ENCODE measurements at places on chromosomes 16 and 17.

DNA sequence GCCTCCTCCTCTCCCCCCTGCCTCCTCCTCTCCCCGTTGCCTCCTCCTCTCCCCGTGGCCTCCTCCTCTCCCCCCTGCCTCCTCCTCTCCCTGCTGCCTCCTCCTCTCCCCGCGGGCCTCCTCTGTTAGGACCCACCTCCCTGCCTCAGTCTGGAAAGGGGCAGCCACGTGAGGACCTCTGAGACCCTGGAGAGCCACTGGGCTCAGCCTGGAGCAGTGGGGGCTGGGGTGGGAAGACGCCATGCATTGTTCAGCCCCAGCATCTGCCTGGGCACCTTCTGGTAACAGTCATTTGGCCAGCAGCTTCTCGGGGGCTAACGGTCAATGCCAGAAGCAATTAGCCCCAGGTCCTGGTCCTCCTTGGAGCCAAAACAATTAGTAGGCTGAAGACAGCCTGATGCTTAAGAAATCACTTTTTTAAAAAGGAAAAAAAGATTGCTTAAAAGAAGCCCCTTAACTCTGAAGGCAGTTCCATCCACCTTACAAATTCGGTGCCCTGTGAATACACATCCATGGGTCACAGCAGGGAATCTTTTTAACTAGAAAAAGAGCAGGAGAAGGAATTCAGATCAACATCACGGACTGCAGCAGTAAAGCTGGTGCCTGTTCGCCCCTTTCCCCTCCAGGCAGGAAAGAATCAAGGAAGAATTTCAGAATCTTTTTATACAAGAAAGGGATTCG lies 29.8 kb downstream of the NXN start:
- no peak for DNase-seq

- DNase-seq: no peak
Observed at GRCh38 chr16:11547118-11547916, 39.4 kb downstream of the LITAF start.

DNA sequence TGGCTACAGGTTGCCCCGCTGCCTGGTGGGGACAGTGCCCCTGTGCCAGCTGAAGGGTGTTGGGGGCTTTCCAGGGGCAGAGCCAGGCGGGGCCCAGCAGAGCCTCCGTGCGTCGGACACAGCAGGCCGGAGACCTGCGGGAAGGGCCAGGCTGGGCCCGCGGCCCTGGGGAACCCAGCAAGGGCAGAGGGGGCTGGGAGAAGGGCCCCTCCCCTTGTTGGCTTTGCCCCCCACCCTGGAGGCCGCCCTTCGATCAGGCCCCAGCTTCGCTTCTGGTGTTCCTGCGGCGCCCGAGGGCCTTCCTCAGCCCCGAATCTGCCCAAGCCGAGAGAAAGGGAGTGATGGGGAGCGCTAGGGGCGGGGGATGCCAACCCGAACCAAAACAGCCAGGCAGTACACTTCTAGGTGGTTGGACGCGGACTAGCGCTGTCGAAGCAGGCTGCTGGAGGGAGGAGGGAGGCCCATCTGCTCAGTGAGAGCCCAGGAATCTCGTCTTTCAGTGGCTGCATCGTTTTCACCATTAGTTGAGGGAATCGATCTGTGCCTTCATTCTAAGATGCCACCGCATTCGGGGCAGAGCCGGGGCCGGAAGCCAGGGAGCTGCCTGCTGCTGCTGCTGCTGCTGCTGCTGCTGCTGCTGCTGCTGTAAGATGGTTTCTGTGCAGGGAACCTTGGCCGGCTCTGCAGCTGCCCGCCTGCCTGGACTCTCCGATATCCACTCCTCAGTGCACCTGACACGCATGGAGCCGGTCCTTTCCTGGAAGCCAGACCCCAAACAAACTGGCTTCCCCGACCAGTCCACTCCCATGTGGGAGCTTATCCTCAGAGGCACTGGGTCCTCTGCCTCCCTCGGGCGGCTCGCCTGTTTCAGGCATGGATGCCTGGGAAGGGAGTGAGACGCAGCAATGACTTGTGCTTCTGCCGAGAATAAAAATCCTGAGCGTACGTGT lies 1.7 kb downstream of the JPH3 start:
- no peak for DNase-seq

DNA sequence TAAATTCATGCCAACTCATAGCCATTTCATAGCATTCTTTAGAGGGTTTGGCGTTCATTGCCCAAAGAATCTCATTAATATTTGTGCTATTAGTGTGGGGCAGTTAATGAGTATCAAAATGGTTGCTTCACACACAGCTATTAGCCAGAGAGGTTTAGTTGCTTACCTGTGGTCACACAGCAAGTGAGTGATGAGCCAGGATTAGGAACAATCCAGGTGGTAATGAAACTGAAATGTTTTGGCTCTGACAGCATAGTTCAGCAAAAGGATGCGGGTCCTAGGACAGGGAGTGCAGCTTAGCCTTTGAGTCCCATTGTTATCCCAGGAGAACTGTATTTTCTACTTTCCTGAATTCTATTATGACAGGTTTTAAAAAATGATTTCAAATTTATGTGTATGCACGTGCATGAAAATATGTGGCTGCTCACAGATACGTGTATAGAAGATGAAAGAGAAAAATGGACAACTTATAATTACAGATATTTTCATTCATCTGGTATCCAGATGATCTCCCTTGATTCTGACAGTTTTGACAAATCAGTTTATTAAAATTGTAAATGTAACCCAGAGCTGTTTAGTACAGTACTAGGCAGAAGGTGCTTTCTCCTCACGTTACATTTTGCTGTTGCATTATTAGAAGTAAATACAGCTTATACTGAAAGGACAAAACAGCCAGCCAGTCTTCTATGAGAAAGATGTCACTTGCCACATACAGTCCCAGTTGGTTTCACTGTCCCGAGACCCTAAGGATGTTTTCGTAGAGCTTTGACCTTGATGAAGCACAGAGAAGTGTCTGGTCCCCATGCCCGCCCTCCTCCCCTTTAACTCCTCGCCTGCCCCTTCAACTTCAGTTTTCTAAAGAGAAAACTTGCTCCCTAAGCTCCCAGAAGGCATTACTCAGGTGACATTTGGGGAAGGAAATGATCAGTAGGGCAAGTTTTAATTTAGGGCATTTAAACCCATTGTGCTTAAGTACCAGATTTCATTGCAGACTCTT lies 99.8 kb upstream of the TBX2 start:
- no peak for DNase-seq

DNA sequence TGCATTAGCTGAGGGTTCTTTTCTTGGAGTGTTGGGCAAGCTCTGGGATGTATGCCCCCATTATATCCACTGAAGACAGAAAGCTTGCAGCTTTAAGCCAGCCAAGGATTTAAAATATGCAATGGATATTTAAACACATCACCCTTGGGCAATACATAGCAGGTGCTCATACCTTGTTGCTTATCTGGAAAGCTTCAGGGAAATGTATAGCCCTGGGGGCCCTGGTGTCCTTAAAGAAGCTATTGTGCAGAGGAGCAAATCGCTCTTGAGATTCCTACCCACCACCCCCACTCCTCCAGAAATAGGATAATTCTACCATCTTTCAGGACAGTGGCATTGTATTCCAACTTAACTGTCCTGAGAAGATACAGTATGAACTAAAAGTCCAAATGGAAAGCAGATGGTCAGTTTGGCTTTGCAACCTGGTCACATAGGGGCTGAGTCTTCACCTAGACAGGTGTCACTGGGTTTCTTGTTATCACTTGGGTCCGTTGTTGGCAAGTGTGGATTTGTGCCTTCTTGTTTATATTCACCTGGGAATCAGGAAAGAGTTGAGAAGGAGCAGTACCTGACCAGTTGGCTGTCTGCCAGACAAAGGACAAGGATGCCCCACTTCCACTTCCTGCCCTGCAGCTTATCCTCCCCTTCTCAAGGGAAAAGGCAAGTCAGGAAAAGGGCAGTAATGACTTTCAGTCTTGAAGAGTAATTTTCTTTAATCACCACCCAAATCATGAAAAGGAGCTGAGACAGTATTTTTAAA lies 3.4 kb downstream of the ANKRD40CL start:
- DNase-seq: no peak

- DNase-seq: no peak
Observed at GRCh38 chr17:348692-349425, 3.7 kb downstream of the RPH3AL start.

DNA sequence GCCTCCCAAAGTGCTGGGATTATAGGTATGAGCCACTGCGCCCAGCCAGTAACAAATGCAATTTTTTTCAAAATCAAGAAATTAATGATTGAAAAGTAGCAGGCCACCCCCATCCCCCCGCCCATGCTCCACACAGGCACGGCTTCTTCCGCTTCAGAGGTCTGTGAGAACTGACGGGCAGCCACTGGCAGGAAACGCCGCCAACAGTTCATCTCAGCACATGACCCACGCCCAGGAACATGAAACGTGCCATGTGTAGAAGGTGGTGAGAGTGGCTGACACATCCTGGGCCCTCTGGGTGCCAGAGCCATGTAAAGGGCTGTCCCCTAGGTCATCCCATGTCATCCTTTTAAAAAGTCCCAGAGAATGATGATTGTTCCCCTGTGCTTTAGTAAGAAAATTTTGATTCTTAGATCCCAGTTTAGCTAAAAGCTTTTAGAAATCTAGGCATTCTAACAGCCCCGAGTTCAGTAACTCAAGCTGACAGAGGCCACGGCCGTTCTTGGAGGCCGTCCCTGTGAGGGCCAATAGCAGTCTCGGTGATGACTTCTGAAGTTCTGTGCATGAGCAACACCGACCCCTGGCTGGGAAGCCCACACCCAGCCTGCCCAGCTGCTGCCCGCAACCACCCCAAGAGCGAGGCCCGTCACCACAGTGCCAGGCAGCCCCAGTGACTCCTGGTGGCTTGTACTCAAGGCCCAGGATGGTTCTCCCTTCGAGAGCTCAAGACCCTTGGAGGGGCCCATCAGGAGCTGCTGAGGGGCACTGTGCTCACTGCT lies 52.1 kb downstream of the KLHDC4 start:
- DNase-seq: no peak

DNA sequence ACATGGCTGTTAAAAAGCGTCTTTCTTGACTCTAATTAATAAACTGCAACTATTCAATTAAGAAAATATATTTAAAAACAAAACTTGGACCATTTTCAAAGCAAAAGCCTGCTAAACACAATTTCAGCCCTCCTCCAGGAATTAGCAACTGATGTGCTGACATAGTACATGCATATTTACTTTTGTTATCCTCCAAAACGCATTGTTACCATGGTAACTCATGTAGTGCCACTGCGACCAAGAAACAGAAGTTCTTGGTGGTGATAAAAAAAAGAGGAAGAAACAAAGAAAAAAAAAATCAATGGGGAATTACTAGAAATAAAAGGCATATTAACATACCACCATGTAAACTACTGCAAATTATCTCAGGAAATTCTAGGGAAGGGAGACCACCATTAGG lies 793.4 kb upstream of the CDH8 start:
- no peak for DNase-seq

GRCh38 chr16:46927273-46927672 lies 43.1 kb downstream of the GPT2 start:
- no peak for DNase-seq

- DNase-seq: no peak
Observed at GRCh38 chr16:62692685-62693084, 656.4 kb upstream of the CDH8 start.

- peak; percentile 46 for DNase-seq
Observed at GRCh38 chr17:29240477-29240876, 6.2 kb upstream of the CRYBA1 start.

GRCh38 chr16:55830658-55831294 lies 2.1 kb downstream of the CES1 start:
- DNase-seq: no peak

DNA sequence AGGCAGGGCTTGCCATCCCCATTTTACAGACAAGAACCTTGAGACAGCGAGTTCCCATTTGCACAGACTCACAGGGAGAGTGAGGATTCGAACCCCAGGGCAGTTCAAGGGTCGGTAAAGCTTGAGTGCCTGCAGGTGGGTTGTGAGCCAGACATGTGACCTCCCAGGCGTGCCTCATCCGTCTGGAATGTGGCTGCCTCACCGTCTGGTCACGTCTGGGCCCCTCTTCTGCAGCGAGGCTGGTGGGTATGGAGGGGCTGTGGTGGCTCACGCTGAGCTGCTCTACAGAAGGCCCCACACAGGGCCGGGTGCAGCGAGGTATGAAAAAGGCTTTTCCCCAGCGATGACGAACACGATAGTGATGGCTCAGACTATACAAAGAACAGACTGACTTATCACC lies 35.8 kb upstream of the LHX1 start:
- peak; percentile 97 for DNase-seq

DNA sequence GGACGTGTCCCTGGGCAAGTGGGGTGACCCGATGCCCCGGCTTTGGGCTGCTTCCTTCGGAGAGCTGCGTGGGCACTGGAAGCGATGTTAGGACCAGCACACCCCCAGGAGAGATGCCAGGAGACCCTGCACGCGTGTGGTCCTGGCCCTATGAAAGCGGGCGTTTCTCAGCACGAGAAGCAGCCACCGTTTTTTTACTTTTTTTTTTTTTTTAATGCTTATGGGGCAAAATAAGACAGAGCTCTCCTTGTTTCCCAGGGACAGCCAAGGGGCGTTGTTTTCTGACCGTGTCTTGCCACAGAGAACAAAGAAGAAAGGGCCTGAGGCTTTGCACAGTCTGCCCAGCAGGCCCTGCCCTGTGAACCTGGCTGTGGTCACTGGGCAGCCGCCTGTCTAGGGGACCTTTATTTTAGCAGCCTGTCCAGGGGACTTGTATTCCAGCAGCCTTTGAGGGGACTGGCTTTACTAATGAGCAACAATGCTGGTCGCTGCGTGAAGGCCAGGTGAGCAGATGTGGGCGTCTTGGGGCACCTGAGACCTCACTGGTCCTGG lies 996 bp downstream of the SLC25A10 start:
- DNase-seq: no peak

DNA sequence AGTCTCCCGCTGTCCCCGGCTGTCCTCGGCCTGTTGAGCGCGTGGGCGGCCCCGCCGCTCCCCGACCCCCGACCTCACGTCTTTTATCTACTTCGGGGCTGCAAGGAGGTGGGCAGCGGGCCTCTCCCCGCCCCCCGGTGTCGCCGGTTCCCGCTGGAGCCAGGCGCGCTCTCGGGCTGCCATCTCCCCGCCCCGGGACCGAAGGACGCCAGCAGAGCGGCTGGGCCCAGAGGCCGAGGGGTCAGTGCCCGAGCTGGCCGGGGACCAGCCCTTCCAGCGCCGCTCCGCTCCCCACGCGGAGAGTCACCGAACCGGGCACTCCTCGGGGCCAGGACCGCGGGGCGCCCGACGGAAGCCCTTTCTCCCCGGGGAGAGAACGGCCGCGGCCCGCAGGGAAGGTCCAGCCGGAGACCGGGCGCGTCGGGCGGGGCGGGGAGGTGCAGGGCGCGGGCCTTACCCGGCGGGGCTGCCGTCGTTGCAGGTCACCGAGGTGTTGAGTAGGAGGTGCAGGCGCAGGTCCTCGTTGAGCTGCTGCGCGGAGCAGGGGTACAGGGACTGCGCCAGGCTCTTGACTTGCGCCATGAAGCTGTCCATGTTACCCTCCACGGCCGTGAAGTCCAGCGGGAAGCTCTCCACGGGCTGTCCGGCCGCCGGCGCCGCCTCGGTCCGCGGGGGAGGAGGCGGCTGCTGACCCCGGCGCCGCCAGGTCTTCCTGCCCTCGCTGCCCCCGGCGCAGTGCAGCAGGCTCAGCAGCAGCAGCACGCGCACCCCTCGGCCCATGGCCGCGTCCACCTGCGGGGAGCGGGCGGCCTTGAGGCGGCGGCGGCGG lies 643 bp downstream of the NOTUM start:
- DNase-seq: no peak

Measured in ACHN (cell line).